Peyer's patch (tissue), 4 donors: ENCODE measurements at places on chromosomes 2 and 18. TPM values are rescaled to one million over a fixed set of nuclear protein-coding genes. Genes with fewer than 3 reads are reported as not detected.
A peak's percentile ranks its signal among the peaks of the same experiment; 100 is the strongest.

The FBXO36 gene
- total RNA-seq = 2.7 TPM

The ZC3H6 gene
- total RNA-seq = 5.0 TPM

The DYNC2LI1 gene
- total RNA-seq = 41.3 TPM

The TEX44 gene
- not detected for total RNA-seq

The GNLY gene
- total RNA-seq = 10.5 TPM

The FHL2 gene
- total RNA-seq = 75.9 TPM

The SPP2 gene
- not detected for total RNA-seq

GRCh38 chr2:118539290-118539689 lies 308.2 kb downstream of the EN1 start:
- no peak overlapping the region for H3K27ac ChIP-seq
- H3K4me1 ChIP-seq = no peaks in the 10 kb centered on the region
- no peaks in the 10 kb centered on the region for H3K27me3 ChIP-seq
- no peak for DNase-seq
- no peaks in the 10 kb centered on the region for H3K36me3 ChIP-seq
- no peak overlapping the region for H3K4me3 ChIP-seq

DNA sequence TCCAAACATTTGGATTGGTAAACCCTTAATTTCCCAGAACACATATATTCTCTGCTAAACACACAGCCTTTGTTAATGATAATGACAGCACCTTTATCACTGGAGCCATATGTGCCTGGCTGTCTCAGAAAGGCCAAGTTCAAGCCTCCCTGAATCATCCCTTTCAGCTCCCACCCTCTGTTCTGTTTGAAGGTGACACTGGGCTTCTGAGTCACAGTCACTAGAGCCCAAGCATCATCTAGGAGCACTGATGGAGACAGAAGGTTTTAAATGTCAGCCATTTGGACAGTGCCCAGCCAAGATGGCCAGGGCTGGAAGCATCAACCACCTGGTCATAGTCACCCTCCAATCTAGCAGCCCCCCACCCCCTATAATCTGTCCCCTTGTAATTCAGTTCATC lies 80.6 kb downstream of the NRP2 start:
- no peak for DNase-seq
- H3K27me3 ChIP-seq = no peaks in the 10 kb centered on the region
- no peak overlapping the region for H3K4me3 ChIP-seq
- peaks cover 23% of the 10 kb centered on the region for H3K4me1 ChIP-seq

- no peaks in the 10 kb centered on the region for H3K27me3 ChIP-seq
- H3K4me3 ChIP-seq = no peak overlapping the region
- H3K4me1 ChIP-seq = no peaks in the 10 kb centered on the region
- no peak overlapping the region for H3K27ac ChIP-seq
- DNase-seq = no peak
Observed at GRCh38 chr2:150994076-150994475, 267.6 kb downstream of the RBM43 start.

GRCh38 chr2:104539649-104540048 lies 314.3 kb upstream of the POU3F3 start:
- H3K4me1 ChIP-seq = no peaks in the 10 kb centered on the region
- H3K36me3 ChIP-seq = no peaks in the 10 kb centered on the region
- no peak overlapping the region for H3K4me3 ChIP-seq
- H3K27ac ChIP-seq = no peak overlapping the region

DNA sequence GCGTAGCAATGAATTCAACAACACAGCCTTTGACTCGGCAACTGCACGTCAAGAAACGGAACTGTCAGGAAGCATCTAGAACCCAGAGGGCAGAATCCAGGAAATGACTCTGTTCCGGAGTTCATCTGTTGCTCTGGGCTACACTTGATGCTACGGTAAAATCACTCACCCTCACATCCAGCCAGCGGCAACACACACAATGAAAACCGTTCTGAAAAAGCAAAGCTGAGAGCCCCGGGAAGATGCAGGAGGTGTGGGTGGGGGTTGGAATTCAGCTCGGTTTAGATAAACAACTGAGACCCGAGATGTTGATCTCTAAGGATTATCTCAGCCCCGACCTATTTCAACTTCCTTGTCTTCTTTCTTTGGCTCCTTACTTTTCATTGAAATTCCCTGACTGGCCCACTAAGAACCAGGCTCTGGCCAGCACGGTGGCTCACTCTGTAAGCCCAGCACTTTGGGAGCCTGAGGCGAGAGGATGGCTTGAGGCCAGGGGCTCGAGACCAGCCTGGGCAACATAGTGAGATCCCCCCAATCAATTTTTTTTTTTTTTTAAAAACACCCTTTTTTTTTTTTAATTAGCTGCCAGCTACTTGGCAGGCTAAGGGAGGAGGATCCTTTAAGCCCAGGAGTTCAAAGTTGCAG lies 13.3 kb upstream of the RAB17 start:
- no peak for DNase-seq
- H3K27ac ChIP-seq = peak overlapping the region; percentile 63
- H3K4me3 ChIP-seq = no peak overlapping the region
- no peaks in the 10 kb centered on the region for H3K36me3 ChIP-seq
- H3K4me1 ChIP-seq = no peaks in the 10 kb centered on the region

DNA sequence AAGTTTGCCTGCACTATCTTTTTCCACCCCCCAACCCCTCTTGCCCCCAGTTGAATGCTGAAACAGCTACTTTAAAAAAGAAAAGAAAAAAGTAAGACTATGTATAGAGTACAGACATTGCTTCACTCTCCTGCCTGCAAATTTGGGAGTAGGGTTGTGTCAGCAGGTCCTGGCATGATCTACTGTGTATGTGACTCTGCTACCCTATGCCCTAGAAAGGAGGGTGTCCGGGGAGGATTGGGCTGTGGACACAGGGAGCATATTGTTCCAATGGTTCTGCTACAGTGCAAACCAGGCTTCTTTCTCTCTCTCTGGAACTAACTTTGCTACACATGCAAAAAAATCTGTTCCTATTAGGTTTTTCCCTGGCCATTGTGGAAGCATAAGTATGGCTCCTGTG lies 9.9 kb upstream of the ZEB2 start:
- no peak for DNase-seq
- no peaks in the 10 kb centered on the region for H3K27me3 ChIP-seq
- no peaks in the 10 kb centered on the region for H3K4me1 ChIP-seq
- no peak overlapping the region for H3K27ac ChIP-seq
- no peak overlapping the region for H3K4me3 ChIP-seq
- no peaks in the 10 kb centered on the region for H3K36me3 ChIP-seq
